Stimulated activated CD4-positive, alpha-beta T cell treated with anti-CD3 and anti-CD28 coated beads, TNF-alpha, amount 100 ng/mL, for 48 hours (primary cell): ENCODE measurements at places on chromosomes 2 and 18.

GRCh38 chr2:134386310-134386709 is 132.4 kb downstream of the MGAT5 start:
- no peak for DNase-seq

DNA sequence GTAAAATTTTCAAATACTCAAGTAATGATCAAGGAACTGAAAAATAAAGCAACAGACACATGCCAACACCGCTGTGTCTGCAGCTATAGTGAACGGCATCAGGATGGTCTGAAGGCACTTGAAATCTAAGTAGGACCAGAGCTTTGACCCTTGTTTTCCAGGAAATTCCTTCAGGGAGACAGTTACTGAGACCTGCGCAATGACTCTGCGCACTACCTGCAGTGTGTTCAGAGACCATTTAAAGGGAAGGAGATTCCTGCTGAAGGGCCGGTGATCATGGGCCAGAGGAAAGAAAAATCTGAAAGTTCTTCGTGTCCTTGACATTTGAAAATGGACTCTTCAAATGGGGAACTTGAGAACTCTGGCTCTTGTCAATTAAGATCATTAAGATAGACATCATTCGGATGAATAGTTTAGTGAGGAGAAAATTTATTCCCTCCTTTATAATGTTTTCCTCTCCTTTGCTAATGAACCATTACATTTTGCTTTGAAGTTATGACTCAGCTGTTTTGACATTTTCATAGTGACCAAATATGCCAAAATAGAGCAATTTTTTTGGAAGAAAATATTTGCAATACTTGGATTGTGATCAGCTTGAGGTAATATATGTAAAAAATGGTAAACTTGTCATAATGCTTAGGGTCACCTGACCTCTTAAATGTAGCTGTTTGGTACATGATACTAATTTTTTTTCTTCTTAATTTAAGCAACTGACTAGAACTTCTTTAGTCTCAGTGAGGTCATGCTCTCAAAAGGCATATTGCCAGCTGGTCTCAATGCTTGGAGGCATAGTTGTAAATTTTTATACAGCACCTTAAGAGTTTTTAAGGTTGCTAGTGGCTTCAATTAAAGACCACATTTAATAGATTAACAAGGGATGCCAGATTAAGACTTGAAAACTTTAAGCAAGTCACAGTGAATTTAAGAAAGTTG is 329.3 kb downstream of the ARHGAP15 start:
- no peak for DNase-seq

- DNase-seq, result no peak
Observed at GRCh38 chr2:102282678-102283091, 28.7 kb upstream of the IL1RL1 start.

GRCh38 chr2:98833172-98833916 is 102.4 kb upstream of the MGAT4A start:
- DNase-seq, result no peak

GRCh38 chr18:57428221-57429150 is 6.7 kb upstream of the ONECUT2 start:
- no peak for DNase-seq

DNA sequence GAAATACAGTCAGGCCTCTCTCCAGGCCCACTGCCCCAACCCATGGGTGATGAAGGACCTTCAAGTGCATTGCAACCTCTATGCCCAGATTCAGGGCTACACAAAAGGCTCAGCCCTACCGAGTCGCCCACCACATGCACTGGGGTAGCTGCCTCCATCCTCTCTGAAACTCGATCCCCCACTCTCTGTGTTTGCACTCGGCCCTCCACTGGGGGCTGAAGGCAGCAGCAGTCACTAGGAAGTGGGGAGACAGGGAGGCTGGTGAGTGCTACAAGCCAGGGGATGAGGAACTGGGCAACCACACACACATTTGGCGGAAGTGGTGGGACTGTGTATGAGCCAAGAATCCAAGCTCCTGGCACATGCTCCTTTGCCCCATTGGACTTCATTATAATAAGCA is 94.6 kb downstream of the CERS6 start:
- DNase-seq, result no peak

DNA sequence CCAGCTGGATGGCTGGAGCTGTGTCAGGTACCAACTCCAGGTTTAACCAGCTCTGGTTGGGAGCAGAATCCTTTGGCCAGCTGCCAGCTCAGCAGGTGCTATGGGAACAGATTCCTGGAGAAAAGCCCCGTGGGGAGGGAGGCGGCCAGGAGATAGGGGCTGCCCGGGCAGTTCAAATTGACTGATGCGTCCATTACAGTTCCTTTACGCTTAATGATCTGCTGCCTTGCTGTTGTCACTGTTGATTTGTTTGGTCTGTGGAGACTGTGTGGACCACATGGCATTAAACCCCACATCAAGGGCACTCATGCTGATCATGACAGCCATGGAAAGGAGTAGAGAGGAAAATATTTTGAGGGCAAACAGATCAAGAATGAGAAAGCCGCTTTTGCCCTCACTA is 200.0 kb downstream of the TSN start:
- DNase-seq, result no peak

DNA sequence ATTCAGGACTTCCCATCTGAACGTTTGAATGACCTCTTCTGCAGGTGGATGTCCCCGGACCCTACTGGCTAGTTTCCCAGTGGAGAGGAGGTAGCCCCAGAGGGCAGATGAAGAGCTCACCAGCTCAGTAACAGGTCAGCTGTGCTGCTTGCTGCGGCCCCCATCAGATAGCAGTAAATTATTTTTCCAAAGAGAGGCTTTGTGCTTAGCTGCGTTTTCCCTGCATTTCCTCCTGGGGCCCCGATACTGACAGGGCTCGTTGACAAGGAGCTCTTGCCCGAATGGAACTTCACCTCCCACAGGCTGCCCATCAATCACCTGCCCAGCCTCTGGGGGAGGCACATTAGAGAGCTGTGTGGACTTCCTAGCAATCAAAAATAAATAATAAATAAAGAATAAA is 185.8 kb downstream of the DOK6 start:
- DNase-seq, result no peak

DNA sequence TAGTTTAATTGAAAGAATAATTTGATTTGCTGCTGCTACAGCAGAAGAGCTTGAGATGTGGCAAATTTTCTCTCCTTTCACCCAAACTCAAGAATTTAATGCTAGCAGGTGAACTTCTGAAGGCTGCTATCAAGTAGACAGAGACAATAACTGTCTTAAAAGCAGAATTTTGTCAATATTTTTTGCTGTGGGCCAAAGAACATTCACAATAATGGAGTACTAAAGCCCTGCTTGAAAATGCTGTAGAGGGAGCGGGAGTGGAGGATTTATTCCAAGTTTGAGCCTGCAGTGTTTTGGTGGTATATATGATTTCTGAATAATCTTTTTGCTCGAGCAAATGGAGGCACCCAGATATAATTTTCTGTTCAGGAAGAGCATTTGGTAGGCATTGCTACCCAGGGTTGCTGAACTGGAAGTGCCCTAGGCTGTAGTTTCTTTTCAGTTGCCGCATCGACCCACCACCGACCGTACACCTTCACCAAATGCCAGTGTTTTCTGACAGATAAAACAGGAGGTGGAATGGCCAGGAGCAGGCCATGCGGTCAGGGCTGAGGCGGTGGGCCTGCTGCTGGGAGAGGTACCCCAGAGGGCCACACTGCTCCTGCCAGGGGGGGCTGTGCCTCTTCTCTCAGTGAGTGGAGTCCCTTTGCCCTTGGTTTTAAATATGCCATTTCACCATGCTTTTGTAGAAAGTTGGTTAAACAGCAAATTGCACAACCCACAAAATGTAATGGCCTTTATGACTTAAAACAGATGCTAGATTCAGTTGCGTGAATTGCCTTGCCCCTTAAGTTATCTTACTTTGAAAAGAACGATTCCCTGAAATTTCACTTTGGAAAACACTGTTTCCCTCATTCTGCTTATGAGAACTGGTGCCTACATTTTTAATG is 36.4 kb downstream of the TSHZ1 start:
- no peak for DNase-seq

GRCh38 chr18:62808123-62808522 is 92.8 kb downstream of the PHLPP1 start:
- DNase-seq, result no peak

DNA sequence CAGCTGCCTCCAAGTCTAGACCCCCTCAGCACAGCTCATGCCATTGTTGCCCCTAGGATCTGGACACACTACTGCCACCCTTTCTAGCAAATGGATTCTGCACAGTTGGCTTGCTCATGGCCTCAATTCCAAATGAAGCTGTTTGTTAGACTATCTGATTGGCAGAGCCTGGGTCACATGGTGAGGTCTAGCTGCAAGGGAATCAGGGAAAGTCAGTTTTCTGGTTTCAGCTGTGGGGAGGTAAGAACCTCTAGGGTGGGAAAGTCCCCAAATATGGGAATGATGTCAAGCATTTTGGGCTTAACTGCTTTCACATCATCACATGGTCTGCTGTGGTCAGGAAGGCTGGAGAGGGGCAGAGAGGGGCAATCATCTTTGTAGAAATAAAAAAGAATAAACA is 150.4 kb upstream of the ITGA6 start:
- no peak for DNase-seq

DNA sequence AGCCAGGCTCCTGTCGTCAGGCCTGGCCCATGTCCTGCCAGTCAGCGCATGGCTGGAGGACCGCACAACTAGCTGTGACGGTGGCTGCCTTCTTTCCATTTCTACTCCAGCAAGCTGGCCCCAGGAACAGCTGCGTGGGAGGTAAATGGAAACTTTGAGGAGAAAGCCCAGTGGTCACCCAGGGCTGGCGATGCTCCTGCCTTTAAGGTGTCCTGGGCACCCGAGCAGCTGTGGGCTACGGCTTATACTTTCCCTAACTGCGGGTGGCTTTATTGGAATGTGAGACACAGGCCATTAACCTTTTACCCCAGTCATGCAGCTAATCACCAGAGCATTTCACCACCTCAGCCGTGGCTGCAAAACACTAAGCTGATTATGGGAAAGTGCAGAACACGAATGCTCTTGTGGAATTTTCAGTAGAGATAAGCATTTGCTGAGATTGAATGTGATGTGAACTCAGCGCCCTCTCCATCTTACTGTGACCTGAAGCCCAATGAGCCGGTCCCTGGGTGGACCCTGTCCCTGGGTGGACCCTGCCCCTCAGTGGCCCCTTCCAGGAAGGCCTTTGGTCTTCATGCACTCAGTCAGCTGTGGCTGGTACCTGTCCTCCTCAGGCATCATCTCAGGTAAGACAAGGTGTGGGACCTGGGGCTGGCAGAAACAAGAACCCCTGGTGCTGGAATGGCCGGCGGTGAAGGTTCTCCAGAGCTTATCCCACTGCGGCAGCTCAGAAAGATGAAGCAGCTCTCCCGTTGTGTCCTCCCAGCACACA is 275.4 kb upstream of the HS6ST1 start:
- no peak for DNase-seq

GRCh38 chr2:160742667-160743066 is 249.1 kb upstream of the RBMS1 start:
- DNase-seq, result no peak

GRCh38 chr2:36482576-36483214 is 115.3 kb downstream of the FEZ2 start:
- DNase-seq, result no peak

GRCh38 chr2:240303896-240304745 is 131.3 kb upstream of the GPC1 start:
- DNase-seq, result no peak

GRCh38 chr2:105416156-105416555 is 17.3 kb upstream of the FHL2 start:
- DNase-seq, result no peak

DNA sequence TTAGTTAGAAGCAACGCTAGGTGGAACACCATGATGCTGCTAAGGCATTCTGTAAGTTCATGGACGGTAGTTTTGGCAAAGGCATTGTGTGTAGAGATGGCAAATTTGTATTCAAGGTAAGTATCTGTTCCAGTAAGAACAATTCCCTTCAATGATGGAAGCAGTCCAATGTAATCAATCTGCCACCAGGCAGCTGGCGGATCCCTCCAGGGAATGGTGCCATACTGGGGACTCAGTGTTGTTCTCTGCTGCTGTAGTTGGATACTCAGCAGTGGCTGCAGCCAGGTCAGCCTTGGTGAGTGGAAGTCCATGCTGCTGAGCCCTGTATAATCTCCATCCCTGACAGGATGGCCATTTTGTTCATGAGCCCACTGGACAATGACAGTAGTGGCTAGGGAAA is 62.8 kb downstream of the ARL6IP6 start:
- no peak for DNase-seq

DNA sequence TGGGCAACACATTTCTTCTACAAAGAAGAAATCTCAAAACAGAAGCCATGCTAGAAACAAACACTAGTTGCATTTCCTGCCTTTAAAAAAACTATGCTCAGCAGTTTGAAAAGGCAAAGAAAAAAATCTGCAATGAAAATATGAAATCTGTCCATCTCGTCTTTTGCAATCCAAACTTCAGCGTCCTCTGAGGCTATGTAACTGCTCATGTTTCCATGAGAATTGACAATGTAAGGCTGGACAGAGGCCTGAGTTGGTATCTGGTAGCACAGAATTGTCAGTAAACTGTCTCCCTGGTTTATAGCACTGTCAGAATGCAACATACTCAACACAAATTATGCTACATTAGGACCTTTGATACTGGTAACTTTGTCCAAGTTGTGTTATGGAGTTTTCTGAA is 429.9 kb downstream of the ARHGAP15 start:
- no peak for DNase-seq

GRCh38 chr2:122692400-122693083 is 937.1 kb downstream of the TSN start:
- DNase-seq, result no peak

- no peak for DNase-seq
Observed at GRCh38 chr2:240687045-240687740, 4.5 kb upstream of the AQP12A start.

GRCh38 chr2:236866542-236867340 is 218.9 kb upstream of the COPS8 start:
- no peak for DNase-seq

GRCh38 chr2:66334237-66335029 is 100.5 kb upstream of the MEIS1 start:
- no peak for DNase-seq

DNA sequence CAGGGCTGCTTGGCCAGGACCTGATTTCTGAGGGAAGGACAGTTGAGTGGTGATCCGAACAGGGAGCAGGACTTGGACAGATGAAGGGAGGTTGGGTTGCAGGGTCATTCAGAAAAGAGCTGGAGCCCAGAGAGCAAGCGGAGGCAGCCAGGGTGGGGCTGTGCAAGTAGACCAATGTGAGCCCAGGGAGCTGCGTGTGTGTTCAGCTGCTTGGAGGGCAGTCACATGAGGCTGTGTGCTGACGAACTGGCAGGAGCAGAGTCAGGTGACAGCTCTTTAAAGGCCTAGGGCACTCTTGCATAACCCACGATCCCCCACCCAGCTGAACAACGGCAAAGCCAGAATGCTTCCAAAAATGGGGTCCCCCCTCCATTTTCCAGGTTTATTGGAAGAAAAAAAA is 4.6 kb upstream of the MLPH start:
- DNase-seq, result no peak
